Activated naive CD4-positive, alpha-beta T cell treated with anti-CD3 and anti-CD28 coated beads for 36 hours (primary cell): ENCODE measurements at places on chromosomes 5 and 9.

DNA sequence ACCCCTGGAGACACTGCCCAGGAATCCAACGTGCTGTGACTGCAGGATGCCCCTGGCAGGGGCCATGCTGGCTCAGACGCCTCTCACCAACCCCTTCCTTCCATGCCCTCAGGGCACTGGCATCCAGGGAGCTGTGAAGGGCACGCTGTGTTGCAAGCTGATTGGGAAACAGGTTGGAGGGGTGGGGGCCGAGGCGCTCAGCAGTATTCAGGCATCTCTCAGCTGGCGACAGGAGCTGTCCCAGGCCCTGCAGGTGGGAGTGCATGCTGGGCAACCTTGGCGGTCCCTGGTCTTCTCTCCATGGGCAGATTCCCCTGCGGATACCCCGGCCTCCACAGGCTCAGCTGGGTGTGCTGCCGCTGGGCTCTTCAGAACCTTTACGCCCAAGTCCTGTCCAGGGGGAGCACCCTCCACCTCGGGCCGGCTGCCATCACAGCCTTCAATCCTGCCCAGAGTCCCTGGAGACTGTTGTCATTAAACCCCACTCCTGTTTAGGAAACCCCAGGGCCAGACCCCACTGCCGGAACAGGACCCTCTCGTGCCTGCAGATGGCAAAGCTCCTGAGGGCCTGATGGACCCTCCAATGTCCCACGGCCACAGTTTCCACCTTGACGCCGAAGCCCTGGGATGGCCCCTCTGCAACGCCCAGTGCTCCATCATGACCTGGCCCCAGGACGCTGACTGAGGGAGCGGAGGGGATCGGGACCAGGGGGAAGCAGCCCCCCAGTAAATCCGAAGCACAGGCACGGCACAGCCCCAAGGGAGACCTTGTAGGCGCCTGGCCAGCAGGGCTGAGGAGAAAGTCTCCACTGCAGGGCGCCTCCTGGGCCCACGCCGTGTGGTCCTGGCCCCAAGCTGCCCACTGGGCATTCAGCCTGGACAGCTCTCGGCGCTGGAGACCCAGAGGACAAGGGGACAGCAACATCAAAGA is 9.3 kb downstream of the TPPP start:
- DNase-seq = no peak

DNA sequence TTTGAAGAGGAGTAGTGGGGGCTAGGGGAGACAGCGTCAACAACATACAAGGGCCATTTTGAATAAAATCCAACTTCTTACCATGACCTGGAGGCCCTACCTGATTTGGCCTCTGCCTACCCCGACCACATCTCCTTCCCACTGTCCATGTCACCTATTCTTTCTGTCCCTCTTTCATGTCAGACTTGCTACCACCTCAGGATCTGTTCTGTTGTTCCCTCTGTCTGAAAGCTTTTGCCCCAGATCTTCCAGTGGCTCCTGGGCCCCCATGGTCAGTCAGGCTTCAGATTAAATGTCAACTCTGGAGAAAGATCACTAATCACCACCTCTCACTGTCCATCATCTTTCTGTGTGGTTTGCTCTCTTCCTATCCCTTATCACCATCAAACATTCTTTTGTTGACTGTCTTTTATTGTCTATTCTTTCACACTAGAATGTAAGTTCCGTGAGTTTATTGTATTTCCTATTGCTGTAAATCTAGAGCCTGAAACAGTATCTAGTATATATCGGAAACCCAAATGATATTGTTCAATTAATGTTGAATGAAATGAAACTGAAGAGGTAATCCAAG is 31.2 kb upstream of the APC start:
- no peak for DNase-seq

DNA sequence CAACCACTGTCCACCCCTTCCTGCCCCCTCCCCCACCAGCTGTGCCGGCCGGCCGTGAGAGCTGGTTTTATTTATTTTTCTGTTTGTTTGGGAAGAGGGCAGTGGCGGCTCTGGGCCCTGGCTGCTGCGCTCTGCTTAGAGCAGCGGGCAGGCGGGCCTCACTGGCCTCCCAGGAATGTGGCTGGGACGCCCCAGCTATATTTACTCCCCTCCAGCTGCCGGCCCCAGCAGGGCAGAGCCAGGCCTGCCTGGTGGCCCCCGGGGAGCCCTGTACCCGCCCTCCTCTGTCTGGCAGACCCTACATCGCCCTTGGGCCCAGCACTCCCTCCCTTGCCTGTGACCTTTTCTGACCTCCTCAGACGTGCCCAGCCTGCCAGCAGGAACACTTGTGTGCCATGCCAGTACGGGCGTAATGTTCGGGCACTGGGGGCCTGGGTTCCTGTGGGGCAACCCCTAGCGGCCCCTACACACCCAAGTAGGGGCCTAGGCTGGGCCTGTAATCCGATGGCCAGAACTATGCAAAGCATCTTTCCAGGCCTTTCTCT is 7.7 kb downstream of the CXXC5 start:
- no peak for DNase-seq

DNA sequence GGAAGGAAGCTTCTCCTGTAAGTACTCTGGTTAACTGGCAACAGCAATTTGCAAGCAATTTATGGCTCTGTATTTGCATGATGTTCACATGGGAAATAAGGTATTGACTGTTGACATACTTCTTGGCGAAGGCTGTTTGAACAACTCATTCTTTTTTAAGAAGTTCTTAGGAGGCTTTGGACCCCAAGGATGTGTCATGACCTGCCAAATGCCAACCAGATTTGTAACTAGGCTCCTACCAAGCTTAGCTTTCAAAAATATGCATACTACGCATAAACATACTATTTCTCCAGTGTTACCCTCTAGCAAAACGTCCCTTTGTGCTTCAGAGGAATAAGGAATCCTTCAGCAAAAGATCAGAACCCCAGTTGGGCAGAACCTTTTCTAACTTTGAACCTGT is 165.2 kb upstream of the MSX2 start:
- DNase-seq = no peak

- no peak for DNase-seq
Measured at GRCh38 chr9:13809401-13809800, 504.5 kb downstream of the NFIB start.

DNA sequence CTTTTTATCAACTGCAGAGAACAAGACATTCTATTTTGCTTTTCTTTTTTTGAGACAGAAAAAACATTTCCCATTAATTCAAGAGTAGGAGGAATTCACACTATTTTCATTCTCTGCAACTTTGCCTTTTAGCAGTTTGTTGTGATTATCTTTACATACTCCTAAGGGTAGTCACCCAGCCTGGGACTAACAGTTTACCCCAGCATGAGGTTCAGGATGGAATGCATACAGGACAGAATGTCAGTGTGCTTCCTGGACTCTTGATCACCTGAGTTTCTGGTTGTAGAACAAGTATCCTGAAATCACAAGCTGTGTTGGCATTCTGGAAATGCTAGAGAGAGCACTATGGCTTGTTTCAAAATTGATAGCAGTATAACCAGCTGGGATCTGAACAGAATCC is 368.1 kb downstream of the KIF4B start:
- DNase-seq = no peak

GRCh38 chr5:35618304-35618636 is 607 bp downstream of the SPEF2 start:
- no peak for DNase-seq

DNA sequence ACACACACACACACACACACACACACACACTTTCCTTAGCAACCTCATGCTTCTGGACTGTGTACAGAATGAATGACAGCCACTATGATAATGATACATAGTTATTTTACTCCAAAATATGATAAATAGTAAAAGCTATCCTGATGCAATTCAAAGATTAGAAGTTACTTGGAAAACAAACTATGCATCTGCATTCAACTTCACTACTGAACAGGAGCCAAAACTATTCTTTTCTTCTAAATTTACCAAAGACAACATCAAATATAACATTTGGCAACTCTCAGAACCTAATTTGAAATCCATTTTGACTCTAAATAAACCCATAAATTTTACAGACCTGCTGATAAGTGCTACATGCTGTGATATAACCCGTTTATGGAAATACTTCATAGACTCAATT is 33.3 kb downstream of the GLIS3 start:
- DNase-seq = no peak

- DNase-seq = peak; percentile 33
Measured at GRCh38 chr5:61933787-61934626, 372.0 kb upstream of the KIF2A start.

DNA sequence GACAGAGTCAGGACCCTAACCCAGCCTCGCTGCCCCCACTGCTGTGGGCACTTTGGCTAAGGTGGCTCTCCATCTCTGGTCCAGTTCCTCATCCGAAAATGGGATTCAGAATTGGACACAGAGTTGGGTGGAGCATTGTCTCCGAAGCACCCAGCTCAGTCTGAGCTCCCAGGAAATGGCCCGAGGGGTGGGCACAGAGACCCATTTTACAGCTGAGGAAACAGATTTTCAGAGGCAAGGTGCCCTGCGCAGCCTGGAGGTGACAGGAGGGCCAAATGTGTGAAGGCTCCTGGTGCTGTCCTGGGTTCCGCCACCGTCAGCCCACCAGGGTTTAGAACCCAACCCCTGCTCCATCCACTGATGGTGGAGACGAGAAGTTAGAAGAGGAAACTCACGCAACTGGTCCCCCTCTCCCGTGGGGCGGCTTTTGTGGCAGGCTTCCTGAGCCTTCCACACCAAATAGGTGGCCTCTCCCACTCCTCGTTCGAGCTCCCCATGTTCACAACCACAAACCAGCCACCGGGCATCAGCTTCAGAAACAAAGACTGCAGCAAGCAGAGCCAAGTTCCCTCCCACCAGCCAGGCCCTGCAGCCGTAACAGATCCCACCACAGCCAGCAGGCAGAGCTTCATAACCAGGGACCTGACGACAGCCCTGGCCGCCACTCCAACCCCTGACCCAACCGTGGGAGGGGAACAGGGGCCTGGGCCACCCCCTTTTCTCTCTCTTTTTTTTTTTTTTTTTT is 90.9 kb upstream of the LMX1B start:
- DNase-seq = no peak

GRCh38 chr9:92964607-92965060 is 17.3 kb downstream of the FGD3 start:
- DNase-seq = no peak

DNA sequence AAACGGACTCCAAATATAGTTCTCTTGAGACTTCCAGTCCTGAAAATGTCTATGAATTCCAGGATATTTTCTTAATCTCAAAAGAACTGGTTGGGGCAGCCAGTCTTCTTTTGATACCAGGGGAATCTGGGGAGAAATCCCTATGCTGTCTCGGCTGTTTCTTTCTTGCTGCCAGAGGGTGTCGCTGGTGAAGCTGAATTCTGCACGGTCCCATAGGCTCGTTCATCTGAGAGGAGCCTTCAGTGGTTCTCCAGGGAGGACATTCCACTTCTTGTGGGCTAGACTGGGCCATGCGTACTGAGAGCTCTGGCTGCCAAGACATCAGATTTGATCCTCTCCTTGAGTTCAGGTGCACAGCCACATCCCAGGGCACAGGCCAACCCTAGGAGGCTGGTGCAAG is 155.0 kb upstream of the CLINT1 start:
- DNase-seq = no peak

DNA sequence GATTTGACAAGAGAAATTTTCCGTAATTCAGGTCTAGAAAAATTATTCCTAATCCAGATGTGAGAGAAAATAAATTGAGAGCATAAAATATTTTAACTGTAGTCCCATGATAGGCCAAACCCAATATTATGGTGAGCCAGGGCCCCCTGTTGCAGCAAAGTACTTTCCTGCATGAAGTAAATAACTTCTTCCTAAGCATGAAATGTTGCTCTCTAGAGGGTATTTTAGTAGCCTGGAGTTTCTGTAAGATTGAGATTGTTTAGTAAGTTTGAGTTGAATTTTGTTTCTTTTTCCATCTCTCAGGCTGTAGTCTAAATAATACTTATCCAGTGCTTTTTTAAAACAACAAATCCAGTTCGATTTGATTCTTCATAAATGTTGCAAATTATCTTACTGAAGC is 317.5 kb upstream of the MPDZ start:
- no peak for DNase-seq

DNA sequence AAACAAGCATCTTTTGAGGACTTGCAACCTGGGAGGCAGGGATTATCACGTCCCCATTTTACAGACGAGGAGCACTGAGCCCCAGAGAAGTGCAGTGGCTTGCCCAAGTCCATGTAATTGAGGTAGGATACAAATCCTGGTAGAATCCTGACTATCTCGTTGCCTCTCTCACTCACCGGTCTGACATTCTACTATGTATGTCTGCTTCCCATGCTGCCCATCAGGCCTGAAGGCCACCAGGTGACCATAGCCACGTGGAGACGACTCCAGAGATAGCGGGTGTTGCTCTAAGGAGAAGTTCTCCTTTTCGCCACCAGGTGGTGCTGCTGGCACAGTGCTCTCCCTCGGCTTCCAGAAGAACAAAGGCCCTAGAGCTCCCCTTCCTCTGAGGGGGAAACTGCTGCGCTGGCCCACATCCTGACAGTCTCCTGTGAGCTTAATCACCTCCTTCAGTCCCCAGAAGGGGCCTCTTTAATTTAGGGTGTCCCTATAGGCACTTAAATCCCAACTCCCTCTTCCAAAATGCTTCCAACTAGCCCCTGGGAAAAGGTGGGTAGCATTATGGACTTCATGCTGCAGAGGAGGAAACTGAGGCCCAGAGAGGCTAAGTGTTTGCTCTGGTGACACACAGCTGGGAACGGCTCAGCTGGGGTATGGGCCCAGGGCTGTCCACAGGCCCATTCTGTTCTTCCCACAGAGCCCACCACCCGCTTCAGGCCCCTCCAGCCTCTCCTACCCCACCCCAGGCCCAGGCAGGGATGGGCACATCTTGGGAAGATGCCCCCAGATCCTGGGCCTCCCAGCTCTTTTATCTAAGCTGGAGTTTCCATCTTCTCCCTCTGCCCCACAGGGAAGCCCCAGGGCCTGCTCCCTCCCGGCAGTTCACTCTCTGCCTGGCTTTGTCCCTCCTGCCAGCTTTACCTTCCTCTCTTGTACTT is 6.4 kb downstream of the SLC34A1 start:
- peak; percentile 95 for DNase-seq

GRCh38 chr5:155260798-155261197 is 247.2 kb downstream of the KIF4B start:
- no peak for DNase-seq

DNA sequence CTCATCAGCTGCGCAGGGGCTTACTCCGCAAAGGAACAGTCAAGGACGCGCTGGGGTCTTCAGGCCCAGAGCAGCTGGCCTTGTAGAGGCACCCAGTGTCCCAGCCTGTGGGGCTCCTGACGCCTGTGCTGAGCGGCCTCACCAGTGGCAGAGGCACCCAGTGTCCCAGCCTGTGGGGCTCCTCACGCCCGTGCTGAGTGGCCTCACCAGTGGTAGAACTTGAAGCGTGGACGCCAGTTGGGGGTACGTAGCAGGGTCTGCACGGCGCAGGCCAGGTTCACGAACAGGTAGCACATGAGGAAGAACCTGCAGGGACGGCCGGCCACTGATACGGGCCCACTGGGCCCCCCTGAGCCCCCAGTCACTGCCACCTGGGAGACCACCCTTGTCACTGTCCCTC is 35.9 kb downstream of the SLC12A7 start:
- DNase-seq = no peak

DNA sequence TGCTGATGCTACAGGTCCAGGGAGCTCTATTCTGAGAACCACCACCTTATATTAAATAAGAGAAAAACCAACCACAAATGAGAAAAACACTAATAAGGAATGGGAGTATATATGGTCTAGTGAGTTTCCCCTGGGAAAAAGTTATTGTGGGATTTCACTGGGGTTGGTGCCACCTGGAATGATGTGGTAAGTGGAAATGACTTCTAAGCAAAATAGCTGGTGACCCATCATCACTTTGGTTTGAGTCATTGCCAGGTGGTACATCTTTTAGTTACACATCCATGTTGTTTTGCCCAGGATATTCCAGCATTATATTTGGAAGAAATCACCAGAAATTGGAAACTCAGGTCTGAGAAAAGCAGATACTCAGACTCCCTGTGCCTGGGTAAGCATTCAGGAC is 437.3 kb downstream of the DTWD2 start:
- DNase-seq = no peak

GRCh38 chr9:87610200-87611155 is 112.8 kb downstream of the DAPK1 start:
- no peak for DNase-seq
